ENCODE measurements at places on chromosomes 2 and 18. TPM values are rescaled to one million over a fixed set of nuclear protein-coding genes. Genes with fewer than 3 reads are reported as not detected.

RGPD4 gene
- not detected for total RNA-seq

COL5A2 gene
- 19.2 TPM for total RNA-seq

CDK5R2 gene
- total RNA-seq = 5.3 TPM

PDE11A gene
- total RNA-seq = 1.2 TPM

VWC2L gene
- total RNA-seq = 4.1 TPM

PSMA8 gene
- not detected for total RNA-seq

SLC9A4 gene
- total RNA-seq = under 0.01 TPM

IGFBP5 gene
- total RNA-seq = 26.1 TPM

ZBTB7C gene
- 1.6 TPM for total RNA-seq

KCNS3 gene
- 1.6 TPM for total RNA-seq

ECEL1 gene
- 2.4 TPM for total RNA-seq

TMX3 gene
- total RNA-seq = 56.7 TPM

KDSR gene
- total RNA-seq = 12.2 TPM

LIPT1 gene
- total RNA-seq = 9.8 TPM

EFEMP1 gene
- 7.3 TPM for total RNA-seq

SESTD1 gene
- 70.9 TPM for total RNA-seq

SOX11 gene
- total RNA-seq = 345 TPM

KLHL29 gene
- 14.3 TPM for total RNA-seq

MC5R gene
- 2.9 TPM for total RNA-seq

CHRNG gene
- total RNA-seq = not detected

MROH2A gene
- total RNA-seq = not detected

IAH1 gene
- 62.4 TPM for total RNA-seq

G6PC2 gene
- total RNA-seq = not detected

RSAD2 gene
- 3.3 TPM for total RNA-seq

NR4A2 gene
- 15.1 TPM for total RNA-seq

NOSTRIN gene
- total RNA-seq = 2.9 TPM

FRZB gene
- 17.1 TPM for total RNA-seq

RALB gene
- total RNA-seq = 39.9 TPM

STON1 gene
- 3.7 TPM for total RNA-seq

GLI2 gene
- 0.41 TPM for total RNA-seq

FTCDNL1 gene
- 2.0 TPM for total RNA-seq

RTP5 gene
- total RNA-seq = 2.4 TPM

ELOA2 gene
- not detected for total RNA-seq

SCYGR4 gene
- total RNA-seq = not detected

HK2 gene
- 3.7 TPM for total RNA-seq
